K562 (cell line): ENCODE measurements at places on chromosomes 6 and 20. TPM values are rescaled to one million over a fixed set of nuclear protein-coding genes. Genes with fewer than 3 reads are reported as not detected.

Gene PCK1
- total RNA-seq, result 0.54 and 0.73 TPM in 2 replicates

DNA sequence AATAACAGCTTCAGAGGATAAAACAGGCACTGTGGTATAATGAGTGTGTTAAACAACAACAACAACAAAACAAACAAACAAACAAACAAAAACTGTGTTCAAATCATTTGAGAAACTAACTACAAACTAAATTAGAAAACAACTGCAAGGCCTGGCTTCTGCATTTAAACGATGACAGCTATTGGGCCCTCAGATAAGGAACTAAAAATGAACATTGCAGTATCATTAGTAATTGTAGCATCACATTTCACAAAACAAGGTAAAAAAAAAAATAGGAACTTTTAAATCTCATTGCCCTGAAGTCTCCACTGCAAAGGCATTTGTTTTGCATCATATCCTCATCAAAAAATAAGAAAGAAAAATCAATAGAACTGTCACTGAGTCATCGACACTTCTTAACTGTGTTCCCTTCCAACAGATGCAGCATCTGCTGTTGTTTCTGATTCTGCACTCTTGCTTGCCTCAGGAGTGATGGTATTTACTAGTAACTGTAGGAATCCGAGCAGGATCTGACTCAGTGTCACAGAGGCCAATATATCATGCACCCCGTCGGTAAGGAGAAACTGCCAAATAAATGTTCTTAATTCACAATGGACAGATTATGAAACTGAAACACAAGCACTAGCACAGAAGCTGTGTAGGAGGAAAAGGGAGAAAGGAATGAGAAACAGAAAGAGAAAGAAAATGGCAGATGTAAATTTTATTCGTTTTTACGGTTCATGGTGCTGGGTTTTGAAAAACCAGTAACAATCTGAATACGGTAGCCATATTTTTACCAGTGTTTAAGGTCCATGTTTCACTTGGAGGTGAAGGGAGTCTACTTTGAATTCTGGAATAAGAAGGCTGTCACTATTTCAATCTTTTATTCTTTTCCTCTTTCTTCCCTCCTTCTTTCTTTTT is 365.7 kb upstream of the EPHA7 start:
- no peak for DNase-seq

Gene FAM8A1
- total RNA-seq, result 15.1 and 15.3 TPM in 2 replicates

- no peak for DNase-seq
Measured at GRCh38 chr6:148850964-148851363, 104.1 kb downstream of the UST start.

GRCh38 chr6:35224720-35225119 is 11.0 kb downstream of the SCUBE3 start:
- DNase-seq, result no peak

DNA sequence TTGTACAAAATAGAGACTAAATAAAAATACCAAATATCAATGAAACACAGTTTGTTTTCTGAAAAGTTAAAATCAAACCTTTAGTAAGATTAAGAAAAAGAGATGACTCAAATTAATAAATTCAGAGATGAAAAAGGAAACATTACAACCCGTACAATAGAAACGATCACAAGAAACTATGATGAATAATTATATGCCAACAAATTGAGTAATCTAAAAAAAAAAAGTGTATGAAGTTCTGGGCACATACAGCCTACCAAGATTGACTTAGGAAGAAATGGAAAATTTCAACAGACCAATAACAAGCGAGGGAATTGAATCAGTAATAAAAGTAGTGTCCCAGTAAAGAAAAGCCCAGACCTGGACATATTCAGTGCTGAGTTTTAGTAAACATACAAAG is 94.8 kb downstream of the STXBP5 start:
- no peak for DNase-seq

DNA sequence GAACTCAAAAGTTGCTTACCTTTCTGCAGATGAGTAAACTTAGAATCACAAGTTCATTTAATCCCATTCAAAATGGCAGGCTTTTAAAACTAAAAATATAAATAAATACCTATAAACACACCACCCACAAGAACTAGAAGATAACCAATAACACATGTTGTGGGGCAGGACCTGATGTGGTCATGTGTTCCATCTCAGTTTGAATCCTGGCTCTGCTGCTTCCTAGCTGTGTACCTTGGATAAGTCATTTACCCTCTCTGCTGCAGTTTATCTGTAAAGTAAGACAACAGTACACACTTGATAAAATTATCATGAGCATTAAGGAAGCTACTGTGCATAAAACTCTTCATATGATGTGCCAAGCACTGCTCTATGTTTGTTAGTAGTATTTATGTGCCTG is 22.0 kb downstream of the TRIM27 start:
- DNase-seq, result no peak

Gene ISM1
- total RNA-seq, result not detected in 2 replicates

DNA sequence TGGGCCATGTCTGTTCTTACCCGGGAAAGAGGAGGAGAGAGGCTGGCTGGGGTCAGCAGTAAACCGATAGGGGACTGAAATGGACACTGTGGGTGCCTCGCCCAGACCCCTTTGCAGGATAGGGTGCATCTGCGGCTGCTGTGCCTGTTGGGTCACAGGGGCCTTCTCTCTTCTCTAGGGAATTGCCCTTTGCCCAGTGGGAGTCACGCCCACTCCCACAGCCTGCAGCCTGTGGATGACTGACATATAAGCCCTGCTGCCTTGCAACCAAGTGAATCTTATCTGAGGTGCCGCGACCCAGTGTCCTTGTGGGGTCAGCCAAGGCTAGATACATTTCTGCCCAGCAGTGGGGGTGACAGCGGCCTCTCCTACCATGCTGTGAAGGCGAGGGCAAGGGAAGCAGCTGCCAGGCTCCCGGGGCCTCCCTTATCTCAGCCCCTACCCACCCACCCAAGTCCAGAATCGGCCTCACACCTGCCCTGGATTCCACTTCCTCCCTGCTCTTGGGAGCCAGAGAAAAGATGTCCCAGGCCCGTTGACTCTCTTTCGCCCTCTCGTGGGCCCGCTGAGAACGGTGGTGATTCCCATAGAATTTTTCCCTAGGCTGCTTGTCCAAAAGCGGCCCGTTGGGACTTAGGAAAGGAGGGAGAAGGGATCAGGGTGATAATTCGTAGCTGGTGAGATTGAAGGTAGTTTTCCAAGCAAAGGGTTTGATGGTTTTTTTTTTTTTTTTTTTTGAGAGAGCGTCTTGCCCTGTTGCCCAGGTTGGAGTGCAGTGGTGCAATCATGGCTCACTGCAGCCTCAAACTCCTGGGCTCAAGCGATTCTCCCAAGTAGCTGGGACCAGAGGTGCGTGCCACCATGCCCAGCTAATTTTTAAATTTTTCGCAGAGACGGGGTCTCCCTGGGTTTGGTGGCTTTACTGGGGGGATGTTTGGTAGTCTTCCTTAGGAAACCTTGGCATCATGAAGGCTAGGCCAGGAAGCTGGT is 76.4 kb upstream of the RNF24 start:
- peak; percentile 74 for DNase-seq

- DNase-seq, result no peak
Measured at GRCh38 chr20:63767886-63768285, 28.3 kb downstream of the SLC2A4RG start.

DNA sequence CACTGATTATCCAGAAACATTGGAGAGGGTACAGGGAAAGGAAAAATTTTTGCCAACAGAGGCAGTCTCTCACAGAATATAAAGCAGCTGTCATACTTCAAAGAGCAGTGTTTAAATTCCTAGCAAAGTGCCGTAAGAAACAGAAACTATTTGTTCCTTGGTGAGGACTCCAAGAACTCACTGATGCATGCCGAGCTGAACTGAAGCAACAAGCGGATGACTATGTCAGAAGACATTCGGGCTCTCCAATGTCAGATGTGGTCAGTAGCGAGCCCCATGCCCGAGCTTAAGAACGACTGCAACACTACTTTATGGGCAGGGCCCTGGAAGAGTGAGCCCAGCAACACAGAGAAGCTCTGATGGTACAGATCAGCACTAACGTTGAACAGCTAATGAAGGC is 54.7 kb downstream of the OR2B6 start:
- DNase-seq, result no peak

DNA sequence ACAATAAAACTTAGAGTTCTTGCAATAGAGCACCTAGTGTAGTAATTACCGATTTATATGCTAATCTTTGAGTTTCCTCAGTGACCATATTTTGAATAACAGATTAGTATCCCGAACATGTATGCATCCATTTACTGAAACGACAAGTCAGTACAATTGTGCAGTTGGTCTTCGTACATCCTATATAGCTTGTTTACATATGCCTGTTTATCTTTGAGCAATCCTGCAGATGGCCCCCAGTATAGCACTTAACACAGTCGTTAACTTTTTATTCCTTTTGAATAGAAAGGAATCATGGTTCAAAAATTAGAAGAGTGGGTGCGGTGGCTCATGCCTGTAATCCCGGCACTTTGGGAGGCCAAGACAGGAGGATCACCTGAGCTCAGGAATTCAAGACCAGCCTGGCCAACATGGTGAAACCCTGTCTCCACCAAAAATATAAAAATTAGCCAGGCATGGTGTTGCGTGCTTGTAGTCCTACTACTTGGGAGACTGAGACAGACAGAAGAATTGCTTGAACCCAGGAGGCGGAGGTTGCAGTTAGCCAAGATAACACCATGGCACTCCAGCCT is 6.6 kb downstream of the SRSF6 start:
- DNase-seq, result no peak

DNA sequence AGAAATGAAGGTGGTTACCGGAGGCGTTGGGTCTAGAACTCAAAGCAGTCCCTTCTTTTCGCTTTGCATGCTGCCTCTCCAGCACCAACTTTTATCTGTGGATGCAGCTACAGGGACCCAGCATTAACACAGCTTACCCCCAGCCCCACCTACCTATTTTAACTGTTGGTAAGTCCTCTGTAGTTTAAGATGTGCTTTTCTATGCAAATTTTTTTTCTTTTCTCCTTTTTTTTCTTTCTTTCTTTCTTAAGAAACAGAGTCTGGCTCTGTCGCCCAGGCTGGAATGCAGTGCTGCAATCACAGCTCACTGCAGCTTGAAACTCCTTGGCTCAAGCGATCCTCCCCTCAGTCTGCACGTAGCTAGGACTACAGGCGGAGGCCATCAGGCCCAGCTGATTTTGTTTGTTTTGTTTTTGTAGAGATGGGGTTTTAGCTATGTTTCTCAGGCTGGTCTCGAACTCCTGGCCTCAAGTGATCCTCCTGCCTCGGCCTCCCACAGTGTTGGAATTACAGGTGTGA is 6.5 kb upstream of the USP45 start:
- DNase-seq, result peak; percentile 33

Gene POU5F1
- 2.0 and 2.3 TPM in 2 replicates for total RNA-seq

Gene SCRT2
- 0.47 and 0.75 TPM in 2 replicates for total RNA-seq

Gene PSMB8
- total RNA-seq, result 2.9 and 3.3 TPM in 2 replicates

Gene HLA-DPB1
- total RNA-seq, result 0.66 and 1.1 TPM in 2 replicates

DNA sequence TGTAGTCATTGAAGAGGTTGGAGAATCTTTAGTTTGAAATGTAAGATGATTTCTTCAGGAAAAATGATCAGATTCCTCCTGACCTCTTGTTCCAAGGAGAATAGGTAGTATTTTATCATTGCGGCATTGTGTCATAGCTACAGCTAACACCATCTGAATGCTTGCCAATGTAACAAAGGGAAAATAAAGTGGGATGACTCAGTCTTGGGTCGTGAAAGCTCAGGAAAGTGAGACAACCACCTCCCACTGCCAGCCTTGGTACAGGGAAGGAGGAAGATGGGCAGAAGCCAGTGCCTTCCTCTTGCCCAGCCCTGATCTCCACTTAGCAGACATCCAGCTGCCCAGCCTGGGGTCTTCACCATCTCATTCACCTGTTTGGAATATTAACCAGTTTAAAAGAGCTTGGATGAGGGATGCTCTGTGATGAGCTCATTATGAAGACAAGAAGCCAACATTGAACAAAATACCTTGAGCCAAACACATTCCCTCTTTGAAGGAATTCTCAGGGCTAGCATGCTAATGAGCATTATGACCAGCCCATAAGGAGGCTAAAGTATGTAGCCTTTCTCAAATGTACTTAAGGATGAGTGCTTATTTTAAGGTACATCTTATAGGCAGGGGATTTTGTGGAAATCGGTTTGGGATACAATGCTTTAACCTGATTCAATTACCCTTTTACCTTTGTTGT is 40.0 kb upstream of the APCDD1L start:
- no peak for DNase-seq

Gene HSPA12B
- 0.07 TPM in 1 of 2 replicates, not detected in the other for total RNA-seq

Gene MTHFD1L
- 118 and 128 TPM in 2 replicates for total RNA-seq

Gene ZNF334
- 0.24 and 0.34 TPM in 2 replicates for total RNA-seq

Gene SLC2A4RG
- total RNA-seq, result 97.3 and 104 TPM in 2 replicates

DNA sequence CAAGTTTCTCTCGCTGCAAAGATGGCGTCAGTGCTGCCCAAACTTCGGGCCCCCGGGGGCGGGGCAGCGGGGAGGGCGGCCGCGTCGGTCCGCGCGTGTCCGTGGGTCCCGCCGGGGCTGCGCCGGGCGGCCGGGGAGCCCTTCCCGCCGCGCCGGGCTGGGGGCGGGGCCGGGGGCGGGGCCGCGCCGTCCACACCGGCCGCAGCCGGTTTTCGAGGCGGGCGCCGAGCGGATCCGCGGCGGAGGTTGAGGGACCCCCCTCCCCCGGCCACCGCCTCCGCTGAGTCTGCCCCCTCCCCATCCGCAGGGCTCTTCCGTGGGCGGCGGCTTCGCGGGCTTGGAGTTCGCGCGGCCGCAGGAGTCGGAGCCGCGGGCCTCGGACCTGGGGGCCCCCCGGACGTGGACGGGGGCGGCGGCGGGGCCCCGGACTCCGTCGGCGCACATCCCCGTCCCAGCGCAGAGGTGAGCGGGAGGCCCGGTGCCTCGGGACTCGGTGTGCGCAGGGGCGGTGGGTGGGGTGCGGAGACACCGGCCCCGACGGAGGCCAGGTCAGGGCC is 572 bp downstream of the SLC2A4RG start:
- DNase-seq, result peak; percentile 83

- no peak for DNase-seq
Measured at GRCh38 chr6:166926748-166927147, 29.6 kb downstream of the RNASET2 start.
